ENCODE measurements at places on chromosomes 5 and 9.

DNA sequence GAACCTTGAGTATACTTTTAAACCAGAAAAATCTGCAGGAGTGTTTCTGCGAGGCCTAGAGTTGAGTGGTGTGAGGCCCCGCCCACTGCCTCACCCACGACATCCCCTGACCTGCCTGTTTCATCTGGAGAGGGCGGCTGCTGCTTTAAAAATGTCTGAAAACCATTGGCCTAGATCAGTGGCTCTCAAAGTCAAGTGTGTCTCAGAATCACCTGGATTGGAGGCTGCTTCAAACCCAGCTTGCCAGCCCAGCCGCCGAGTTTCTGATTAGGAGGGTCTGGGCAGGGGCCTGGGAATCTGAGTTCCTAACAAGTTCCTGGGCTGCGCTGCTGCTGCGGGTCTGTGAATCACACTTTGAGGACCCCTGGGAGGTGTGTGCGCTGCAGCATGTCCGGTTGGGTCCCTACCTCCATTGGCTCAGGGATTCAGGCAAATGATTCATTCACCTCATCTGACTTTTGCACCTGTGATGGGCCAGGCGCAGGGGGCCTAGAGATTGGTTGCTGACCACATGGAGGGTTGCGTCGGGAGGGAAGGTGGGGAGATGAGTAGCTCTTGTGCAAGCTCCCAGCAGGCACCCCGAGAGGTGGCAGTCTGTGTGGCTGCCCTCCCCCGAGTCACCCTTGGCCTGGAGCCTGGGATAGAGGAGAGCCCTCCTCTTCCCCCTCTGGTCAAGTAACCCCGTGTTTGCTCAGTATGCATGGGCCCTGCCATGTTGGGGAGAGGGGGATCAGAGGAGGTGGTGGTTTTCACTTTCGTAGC, 27.6 kb upstream of the HMCN2 start:
- no peak for DNase-seq

DNA sequence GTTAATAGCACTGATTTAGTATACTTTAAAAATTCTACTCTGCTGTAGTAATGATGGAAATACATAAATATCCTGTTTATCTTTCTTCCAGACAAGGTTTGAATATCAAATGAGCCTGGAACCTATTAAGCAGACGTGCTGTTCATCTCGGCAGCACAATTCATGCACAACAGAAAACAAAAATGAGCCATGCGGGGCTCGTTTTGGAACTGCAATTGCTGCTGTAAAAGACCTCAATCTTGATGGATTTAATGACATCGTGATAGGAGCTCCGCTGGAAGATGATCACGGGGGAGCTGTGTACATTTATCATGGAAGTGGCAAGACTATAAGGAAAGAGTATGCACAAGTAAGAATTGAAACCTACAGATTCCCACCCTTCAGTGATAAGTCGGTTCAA, 79.1 kb upstream of the ITGA2 start:
- DNase-seq, result no peak

GRCh38 chr5:44807269-44807668, 1.5 kb upstream of the MRPS30 start:
- DNase-seq, result no peak

- no peak for DNase-seq
Measured at GRCh38 chr9:134491856-134492255, 149.7 kb upstream of the COL5A1 start.

- no peak for DNase-seq
Measured at GRCh38 chr9:88478246-88478645, 56.7 kb upstream of the NXNL2 start.

DNA sequence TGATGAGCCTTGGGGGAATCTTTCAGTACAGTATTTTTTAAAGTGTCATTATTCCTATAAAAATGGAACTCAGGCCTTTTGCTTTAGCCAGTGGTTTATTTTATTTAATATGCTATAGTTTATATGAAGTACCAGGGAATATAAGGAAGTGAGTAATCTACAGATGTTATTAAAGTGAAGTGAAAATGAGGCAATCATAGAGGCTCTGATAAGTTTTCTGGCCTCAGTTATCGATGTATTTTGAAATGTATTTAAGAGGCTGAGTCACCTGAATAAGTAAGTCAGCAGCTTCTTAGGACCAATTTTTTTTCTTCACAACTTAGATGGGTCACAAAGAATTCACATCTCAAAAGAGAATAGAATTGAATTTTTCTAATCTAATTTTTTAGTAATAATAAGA, 829.0 kb downstream of the DNAH5 start:
- DNase-seq, result no peak

DNA sequence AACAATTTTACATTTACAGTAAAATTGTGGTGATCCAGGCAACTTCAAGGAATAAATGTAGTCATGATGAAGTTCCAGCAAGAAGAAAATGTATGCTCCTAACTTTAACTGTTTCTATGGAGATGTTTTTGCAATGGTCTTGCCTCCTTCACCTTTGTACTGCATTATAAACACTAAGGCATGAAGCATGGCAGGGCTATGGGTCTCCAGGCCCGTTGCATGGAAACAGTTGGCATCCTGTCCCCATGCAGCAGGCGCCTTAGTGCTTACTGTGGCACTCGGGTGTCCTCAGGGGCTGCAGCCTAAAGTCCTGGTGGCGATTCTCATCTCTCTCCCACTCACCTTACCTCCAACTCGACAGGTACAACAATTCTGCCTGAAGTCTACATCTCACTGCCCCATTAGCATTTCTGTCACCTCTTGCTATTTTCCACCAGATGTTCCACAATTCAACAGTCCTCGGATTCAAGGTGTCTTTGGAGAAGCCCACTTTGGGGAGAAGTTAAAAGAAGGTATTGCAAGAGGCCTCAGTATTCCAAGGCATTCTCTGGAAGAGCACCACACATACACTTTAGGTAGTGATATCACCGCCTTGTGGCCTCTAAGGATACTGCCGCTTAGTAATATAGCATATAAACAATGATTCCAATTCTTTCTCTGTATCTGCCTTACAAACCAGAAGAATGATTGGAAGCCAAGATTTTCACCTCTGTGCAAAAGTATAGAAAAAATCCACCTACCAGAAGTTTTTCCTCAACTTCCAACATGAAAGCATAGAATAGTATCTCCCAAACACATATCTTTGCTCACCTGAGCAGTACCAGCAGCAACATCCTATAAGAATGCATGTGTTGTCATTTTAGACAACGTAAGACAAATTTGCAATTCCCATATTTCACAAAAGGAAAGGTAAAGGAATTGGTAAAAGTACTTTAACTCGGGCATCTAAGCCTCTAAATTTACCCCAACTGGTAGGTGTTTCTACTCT, 5.1 kb downstream of the LIFR start:
- peak; percentile 50 for DNase-seq
